ENCODE measurements at places on chromosomes 6 and 20.

DNA sequence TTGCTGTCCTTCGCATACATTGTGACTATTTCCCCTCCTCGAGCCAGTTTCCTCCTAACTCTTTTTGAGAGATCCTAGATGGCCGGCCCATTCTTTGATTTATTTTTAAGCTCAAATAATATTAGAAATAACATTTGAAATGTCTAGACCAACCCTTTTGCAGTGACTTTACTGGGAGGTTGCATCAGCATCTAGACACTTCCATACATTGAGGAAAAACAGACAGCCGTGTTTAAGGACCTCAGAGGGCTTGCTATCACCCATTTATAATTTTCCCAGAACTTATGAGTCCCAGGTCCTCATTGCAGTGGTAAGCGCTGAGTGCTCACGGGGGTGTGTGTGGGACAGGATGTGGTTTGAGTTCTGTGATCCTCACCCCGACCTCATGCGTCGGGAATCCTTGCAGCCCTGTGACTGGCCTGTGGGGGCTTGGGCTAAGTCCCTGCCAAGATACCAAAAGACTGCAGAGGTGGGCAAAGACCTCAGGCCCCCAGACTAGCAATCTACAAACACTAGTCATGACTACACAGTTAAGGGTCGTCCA lies at the start of gene GPX5:
TSS of gene GPX5 (plus strand) at position 386 of the 544 bp plus-strand sequence. CDS start at position 519, 133 bp downstream.
- DNase-seq: peak; percentile 3

GRCh38 chr6:40854592-40854991 lies 184.4 kb downstream of the UNC5CL start:
- no peak for DNase-seq

DNA sequence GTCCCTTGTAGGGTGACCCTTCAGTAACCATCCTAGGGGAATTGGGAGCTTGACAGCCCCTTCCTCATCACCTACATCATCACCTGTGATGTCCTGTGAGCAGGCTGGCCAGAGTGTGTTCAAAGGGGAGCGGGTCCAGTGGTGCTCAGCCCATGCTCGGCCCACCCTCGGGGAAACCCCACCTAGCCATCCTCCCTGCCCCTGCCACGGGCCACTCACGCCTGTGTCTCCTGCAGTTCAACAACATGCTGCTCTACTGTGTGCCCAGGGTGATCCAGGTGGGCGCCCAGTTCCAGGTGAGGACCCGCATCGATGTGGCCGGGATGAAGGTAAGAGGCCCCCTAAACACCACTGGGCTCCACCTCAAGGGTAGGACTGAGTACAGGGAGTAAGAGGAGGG lies 10.1 kb downstream of the FGD2 start:
- DNase-seq: no peak

GRCh38 chr6:141968632-141969031 lies 164.1 kb upstream of the GJE1 start:
- DNase-seq: no peak

GRCh38 chr20:64234291-64234791 lies 21.2 kb upstream of the PCMTD2 start:
- no peak for DNase-seq

DNA sequence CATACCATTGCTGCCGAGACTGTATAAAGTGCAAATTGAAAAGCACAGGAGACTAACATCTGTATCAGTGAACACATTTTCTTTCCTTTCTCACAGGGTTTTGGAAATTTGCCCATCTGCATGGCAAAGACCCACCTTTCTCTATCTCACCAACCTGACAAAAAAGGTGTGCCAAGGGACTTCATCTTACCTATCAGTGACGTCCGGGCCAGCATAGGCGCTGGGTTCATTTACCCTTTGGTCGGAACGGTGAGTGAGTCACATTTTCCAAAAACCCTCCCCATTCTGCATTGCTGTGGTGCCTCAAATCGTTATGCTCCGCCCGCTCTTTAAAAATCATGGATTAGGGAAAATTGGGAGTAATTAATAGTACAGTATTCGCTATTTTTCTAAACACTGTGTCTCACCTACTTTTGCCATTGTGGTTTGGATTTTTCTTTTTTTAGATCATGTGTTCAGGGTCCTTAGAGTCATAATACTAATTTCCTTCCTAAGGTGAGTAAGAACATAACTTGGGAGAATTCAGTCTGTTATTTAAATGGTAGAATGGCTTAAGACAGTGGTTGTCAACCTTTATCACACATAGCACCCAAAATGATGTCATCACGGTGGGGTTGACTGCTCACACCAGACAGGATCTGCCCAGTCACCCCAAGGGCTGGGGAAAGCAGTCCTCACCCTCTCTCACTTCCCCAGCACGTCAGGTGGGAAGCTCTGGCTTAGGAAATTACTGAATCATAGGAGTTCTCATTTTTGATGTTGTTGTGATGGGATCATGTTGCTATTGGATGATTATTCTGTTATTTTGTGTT lies 171.6 kb downstream of the MTHFD1L start:
- no peak for DNase-seq

- DNase-seq: no peak
These were observed 5.4 kb downstream of the EPM2A start for GRCh38 chr6:145729887-145730286.

DNA sequence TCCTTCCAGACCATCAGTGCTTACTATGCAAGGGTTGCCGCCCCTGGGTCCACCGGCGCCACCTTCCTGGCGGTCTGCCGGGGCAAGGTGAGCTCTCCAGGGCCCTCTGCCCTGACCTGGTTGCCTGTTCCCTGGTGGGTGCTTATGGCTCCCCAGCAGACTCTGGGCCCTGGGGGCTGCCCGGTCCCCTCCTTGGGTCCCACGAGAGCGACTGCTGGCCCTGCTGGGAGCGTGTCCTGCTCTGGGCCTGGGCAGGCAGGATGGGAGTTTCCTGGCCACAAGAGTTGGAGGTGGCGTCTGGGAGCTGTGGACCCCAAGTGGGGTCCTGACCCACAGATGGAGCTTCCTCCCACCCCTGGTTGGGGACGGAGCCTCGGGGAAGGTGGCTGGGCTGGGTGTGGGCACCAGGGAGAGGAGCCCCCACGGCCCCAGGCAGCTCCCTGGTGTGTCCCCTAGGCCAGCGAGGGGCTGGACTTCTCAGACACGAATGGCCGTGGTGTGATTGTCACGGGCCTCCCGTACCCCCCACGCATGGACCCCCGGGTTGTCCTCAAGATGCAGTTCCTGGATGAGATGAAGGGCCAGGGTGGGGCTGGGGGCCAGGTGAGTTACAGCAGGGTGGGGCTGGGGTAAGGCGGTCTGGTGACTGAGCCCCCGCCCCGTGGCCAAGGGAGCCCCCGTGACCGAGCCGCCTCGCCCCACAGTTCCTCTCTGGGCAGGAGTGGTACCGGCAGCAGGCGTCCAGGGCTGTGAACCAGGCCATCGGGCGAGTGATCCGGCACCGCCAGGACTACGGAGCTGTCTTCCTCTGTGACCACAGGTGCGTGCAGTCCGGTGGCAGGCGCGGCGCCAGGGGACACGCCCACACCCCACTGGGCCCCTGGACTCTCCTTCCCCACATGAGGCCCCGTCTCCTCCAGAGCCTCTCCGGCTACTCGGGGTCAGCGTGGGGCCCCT lies 7.1 kb upstream of the TNFRSF6B start:
- no peak for DNase-seq

DNA sequence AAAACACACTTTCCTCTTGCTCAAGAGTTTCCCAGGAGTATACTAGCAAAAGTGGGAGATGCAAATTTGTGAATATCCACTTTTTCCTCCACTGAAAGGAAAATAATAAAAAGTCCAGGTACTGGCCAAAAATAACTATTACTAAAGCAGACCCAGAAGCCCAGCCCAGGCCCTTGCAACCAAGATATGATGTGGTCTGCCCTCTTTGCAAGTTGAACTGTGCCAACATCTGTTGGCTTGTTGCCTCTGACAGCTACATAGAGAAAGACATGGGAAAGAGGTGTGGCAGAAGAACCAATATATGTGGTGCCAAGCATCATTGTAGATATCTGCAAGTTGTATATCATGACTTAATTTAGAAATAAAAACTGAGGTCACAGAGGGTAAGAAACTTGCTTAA lies 78.4 kb upstream of the JAG1 start:
- no peak for DNase-seq

- DNase-seq: no peak
These were observed 83.8 kb upstream of the ELOVL5 start for GRCh38 chr6:53432318-53433161.

DNA sequence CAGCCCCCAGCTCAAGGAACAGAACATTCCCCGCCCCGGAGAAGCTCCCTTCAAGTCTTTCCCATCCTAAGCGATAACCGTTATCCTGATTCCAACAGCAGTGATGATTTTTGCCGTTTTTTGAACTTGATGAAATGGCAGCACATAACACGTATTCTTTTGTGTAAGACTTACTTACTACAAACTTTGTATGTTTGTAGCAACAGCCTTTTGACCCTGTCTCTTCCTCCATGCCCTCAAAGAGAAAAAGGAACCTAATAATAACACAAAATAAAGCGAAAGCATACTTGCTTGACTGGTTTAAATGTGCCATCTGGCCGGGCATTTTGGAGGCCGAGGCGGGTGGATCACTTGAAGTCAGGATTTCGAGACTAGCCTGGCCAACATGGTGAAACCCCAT lies 26.4 kb upstream of the SLC9A8 start:
- no peak for DNase-seq

GRCh38 chr6:108895571-108895970 lies 47.3 kb downstream of the ARMC2 start:
- no peak for DNase-seq

GRCh38 chr20:13148402-13148801 lies 72.7 kb upstream of the ISM1 start:
- no peak for DNase-seq

GRCh38 chr6:116450185-116450710 lies 10.9 kb upstream of the CALHM6 start:
- no peak for DNase-seq

Data from activated naive CD4-positive, alpha-beta T cell (primary cell).